NCI-H460 (cell line): ENCODE measurements at places on chromosomes 6 and 20. TPM values are rescaled to one million over a fixed set of nuclear protein-coding genes. Genes with fewer than 3 reads are reported as not detected.
A peak's percentile ranks its signal among the peaks of the same experiment; 100 is the strongest.

DNA sequence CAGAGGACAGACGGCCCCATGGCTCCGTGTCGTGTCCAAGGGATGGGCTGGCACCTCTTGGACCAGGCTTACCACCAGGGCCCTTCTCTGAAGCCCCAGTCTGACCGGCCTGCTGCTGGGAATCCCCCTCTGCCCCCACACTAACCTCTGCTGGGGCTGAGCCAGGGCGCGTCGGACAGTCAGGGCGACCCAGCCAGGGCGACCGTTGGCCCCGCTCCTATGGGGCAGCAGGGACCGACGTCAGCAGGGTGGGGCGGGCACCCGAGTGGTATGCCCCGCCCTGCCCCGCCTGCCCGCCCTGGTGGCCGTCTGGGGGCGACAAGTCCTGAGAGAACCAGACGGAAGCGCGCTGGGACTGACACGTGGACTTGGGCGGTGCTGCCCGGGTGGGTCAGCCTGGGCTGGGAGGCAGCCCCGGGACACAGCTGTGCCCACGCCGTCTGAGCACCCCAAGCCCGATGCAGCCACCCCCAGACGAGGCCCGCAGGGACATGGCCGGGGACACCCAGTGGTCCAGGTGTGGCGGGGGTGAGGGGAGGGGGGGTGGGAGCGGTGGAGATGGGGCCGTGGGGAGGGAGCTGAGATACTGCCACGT lies at the start of gene SLC17A9:
TSS of gene SLC17A9 (plus strand) at position 337 of the 595 bp plus-strand sequence. CDS start at position 459, 122 bp downstream.
- DNase-seq = peak; percentile 63

DNA sequence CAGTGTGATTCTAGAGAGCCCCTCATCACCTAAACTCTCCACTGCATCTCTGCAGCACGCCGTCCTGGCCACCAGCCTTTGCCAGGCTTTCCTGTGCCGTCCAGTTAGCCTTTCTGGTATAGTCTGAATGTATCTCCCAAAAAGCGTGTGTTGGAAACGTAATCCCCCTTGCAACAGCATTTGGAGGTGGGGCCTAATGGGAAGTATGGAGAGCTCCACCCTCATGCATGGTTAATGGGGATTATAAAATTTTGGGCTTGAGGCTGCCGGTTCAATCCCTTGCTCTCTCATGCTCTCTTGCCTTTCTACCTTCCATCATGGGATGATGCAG lies 53.4 kb downstream of the NEDD9 start:
- no peak for DNase-seq

- no peak for DNase-seq
Observed at GRCh38 chr6:143513410-143513809, 1.9 kb upstream of the FUCA2 start.

- no peak for DNase-seq
Observed at GRCh38 chr6:166774770-166775169, 147.7 kb upstream of the RPS6KA2 start.

- no peak for DNase-seq
Observed at GRCh38 chr6:111754423-111754822, 118.8 kb downstream of the FYN start.

GRCh38 chr6:400815-401214 lies 9.3 kb downstream of the IRF4 start:
- no peak for DNase-seq

DNA sequence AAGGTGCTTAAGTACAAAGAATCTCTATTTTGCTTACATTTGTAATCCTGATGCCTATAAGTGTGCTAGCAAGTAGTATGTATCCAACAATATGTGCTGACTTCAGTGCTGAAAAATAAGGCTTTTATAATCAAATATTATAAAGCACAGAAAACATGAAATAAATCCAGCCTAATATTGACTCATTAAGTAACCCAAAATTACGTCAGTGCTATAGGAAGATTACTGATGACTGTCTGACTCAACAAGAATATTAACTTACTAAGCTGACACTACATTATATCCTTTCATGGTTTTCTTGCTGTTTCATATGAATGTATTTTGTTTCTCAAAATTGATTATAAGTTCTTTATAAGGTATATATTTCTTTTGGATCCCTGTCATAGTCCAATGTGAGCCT lies 76.1 kb downstream of the ME1 start:
- no peak for DNase-seq

- DNase-seq = no peak
Observed at GRCh38 chr6:43465948-43466347, 10.6 kb upstream of the DLK2 start.

GRCh38 chr6:167803816-167804215 lies 22.9 kb upstream of the AFDN start:
- DNase-seq = no peak

DNA sequence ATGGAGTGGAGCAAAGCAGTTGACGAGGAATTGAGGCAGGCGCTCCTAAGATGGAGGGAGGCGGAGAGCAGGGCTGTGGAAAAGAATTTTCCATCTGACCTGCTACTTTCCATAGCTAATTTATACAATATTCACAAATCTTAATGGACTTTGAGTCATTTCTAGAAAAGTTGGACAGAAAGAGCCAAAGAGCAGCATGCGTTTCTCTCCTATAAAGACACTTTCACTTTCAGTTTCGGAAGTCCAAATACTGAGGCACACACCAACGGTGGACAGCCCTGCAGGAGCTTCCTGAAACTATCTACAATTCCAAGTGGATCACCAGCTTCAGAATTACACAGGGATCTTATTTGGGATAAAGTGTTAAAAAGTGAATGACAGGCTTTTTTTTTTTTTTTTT lies 43.5 kb downstream of the PANK2 start:
- DNase-seq = no peak

DNA sequence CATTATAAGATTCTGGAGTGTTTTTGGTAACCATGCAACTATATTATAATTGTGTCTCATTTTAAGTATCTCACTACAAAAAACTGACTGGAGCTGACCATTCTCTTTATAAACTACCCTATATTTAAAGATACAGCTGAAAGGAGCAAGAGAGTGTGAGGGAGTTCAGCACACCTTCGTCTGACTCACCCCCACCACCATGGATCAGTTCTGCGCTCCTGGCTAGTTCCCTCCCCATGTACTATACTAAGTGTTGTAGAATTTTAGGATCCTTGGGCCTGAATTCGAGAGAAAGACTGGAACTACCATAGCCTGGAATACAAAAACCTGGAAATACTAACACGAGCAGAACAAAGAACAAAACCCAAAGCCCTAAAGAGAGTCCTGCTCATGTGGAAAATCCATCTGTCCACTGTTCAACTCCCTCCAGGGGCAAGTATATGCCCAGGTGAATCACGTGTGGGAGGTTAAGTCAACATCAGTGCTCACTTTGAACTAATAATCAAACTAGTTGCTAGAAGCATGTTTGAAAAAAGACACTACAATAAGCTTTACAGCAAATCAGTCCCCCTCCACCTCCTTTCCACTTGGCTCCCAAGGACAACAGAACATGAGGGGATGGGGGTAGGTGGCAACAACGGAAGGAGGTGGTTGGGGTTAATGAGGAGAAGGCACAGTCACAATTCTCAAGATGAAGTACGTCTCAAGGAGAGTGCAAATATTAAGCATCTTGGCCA lies 46.8 kb downstream of the ELOVL5 start:
- DNase-seq = no peak

DNA sequence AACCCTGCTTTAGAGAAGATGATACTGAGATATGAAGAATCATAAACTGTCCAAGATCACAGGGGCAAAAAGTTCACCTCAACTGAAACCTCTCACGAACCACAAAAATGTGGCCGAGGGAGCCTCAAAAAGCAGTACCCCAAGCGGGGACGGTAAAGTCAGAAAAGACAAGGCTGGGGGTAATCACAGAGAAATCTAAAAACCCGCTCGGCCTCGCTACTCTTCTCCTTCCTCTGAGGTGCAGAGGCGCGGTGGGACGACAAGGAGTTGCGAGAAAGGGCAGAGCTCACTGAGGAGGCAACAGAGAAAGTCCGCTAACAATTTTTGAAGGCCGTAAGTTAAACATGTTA lies 356 bp upstream of the IRAK1BP1 start:
- no peak for DNase-seq

GRCh38 chr20:52405417-52405816 lies 213.8 kb upstream of the ZFP64 start:
- DNase-seq = no peak

DNA sequence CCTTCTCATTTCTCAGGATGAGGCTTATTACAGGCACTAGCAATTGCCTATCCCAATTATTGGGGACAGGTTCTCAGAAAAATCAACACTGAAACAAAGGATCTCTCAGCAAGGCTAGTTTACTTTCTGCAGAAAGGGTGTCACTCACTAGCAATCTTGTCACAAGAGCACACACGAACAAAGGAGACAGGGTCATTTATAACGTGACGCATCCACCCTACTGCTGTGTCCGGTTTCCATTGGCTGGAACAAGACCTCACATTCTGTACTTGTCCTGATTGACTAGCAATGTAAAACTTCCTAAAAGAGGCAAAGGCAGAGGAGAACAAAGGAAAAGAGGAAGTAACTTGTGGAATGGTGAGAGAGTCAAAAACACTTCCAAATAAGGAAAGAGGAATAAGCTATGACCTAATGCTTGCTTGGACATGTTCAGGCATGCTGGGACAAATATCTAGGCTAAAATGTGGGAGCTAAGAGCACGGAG lies 160.2 kb upstream of the STXBP5 start:
- DNase-seq = no peak

GRCh38 chr20:41048461-41049301 lies 20.1 kb downstream of the TOP1 start:
- no peak for DNase-seq

GRCh38 chr6:107423474-107423990 lies 35.8 kb downstream of the PDSS2 start:
- no peak for DNase-seq

DNA sequence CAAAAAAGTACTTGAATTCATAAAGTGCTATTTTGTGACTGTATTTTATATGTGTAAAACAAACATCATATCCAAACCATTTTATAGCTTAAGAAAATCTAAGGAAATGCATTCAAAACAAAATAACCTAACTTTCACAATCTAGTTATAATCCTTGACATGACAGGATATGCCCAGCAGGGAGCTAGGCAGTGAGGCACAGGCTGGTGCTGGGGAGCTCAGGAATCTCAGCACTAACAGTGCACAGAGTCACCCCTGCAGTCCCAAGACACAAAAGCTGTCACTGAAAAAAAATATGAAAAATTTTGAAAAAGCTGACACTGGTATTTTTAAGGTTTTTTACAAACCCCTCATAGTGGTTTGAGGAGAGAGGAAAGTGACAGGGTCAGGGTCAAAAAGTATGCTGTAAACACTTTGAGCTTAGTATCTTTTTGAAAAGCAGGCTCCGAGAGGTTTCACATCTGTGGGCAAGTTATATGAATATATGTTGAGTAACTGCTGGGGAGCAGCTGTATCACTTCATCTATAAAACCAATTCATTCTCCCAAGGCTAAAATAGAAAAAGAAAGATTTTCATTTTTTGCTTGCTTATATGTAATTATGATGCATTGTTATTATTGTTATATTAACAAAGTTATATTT lies 24.1 kb downstream of the LGSN start:
- peak; percentile 25 for DNase-seq

GRCh38 chr6:30963641-30964040 lies 19.9 kb upstream of the MUC21 start:
- no peak for DNase-seq

DNA sequence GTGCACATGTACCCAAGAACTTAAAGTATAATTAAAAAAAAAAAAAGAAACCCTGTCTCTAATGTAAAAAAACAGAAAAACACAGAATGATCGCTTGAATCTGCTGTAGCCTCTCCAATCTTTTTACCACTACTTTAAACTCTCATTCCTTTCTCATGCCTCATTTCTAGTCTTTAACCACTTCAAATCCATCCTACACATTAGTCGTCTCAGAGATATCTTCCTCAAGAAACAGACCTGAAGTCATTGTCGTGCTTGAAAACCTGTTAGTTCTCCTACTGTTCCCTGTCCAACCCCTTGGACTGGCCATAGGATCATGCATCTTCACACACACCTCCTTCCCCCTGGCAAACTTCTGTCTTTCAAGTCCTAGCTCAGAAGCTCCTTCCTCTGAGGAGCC lies 112.1 kb upstream of the BCLAF1 start:
- no peak for DNase-seq

DNA sequence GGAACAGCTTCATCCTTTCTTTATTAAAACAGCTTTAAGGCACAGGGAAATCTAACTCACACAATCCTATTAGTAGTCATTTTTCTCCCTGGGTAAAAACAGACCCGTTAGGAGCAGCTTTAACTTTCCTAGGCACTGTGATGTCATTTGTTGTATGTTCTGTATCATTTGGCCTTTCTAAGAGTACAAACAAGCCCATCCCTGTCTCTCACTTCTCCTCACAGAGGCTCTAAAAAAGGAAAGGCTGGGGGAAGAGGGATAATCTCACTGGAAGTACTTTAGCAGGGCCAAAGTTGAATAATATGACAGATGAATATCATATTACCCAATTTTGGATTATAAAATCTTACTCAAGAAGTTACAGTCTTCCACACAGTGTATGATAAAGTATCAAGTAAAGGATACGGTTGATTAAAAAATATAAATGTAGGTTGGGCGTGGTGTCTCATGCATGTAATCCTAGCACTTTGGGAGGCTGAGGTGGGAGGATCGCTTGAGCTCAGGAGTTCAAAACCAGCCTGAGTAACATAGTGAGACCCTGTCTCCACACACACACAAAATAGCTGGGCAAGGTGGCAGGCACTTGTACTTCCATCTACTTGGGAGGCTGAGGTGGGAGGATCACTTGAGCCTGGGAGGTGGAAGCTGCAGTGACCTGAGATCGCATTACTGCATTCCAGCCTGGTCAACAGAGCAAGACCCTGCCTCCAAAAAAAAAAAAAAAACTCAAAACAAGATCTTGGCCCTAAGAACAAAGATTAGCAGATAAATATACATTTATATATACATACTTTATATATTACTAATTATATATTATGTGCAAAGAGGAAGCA lies 7.9 kb downstream of the NUDT3 start:
- no peak for DNase-seq

DNA sequence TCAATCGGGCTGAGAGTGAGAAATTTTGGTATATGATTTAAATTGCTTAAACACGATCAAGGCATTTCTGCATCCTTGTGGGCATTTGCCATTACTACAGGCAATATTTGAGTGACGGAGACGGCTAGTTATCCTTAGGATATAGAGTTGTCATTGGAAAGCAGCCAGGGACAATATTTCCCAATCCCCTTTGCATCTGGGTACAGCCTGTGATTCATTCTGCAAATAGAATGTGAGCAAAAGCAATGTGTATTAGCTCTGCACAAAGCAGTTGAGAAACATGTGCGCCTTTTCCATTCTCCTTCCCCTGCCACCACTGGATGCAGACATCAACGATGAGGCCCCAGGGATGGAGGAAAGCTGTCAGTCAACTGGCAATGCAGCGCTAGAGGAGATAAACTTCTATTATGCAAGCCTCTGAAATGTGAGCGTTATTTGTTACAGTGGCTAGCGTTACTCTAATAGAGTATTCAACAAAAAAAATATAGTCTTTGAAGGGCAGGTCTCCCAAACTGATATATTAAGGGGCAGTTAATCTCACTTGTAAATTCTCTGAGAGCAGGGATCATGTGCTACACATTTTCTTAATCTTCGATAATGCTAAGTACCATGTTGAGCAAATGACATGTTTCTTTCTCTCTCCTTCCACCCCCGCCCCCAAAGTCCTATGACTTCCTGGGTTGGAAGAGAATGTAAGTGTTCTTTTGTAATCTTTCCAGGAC lies 37.1 kb upstream of the NCOA3 start:
- peak; percentile 99 for DNase-seq

Gene NFATC2
- total RNA-seq = 0.92 and 1.1 TPM in 2 replicates

Gene C6orf141
- total RNA-seq = 0.47 TPM in 1 of 2 replicates, not detected in the other

Gene ULBP3
- total RNA-seq = 6.5 and 9.4 TPM in 2 replicates

Gene SRMS
- not detected in 2 replicates for total RNA-seq

Gene SNAP25
- total RNA-seq = 0.40 and 0.42 TPM in 2 replicates

Gene DEFB132
- not detected in 2 replicates for total RNA-seq
